ENCODE measurements at places on chromosomes 6 and 20. TPM values are rescaled to one million over a fixed set of nuclear protein-coding genes. Genes with fewer than 3 reads are reported as not detected.

- H3K27me3 ChIP-seq: no peaks in the 10 kb centered on the region
- DNase-seq: no peak
- no peak overlapping the region for H3K27ac ChIP-seq
- no peaks in the 10 kb centered on the region for H3K4me1 ChIP-seq
- no peak overlapping the region for H3K4me3 ChIP-seq
Measured at GRCh38 chr20:19918965-19919329, 98.2 kb upstream of the NAA20 start.

GRCh38 chr6:39929039-39929732 lies 5.1 kb downstream of the MOCS1 start:
- no peaks in the 10 kb centered on the region for H3K36me3 ChIP-seq
- no peaks in the 10 kb centered on the region for H3K27me3 ChIP-seq
- peak overlapping the region; percentile 25 for H3K27ac ChIP-seq
- no peak for DNase-seq
- no peaks in the 10 kb centered on the region for H3K4me1 ChIP-seq

DNA sequence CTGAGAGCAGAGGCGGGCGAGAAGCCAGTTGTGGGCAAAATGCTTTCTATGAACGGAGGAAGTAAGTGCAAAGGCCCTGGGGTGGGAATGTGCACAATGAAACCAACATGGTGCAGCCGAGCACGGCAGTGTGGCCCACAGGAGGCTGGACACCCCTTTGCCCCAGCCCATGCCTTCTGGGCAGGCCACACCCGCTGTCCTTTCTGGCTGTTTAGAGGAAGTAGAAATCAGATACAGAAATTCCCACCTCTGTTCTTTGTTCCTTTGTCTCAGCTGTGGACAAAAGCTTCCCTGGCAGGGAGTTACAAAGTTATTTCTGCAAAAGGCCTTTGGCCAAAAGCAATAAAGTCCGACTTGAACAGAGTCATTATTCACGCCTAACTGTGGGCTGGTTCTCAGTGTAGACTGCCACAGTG lies 11.9 kb downstream of the SULF2 start:
- no peak overlapping the region for H3K4me3 ChIP-seq
- peak overlapping the region; percentile 51 for H3K27ac ChIP-seq
- H3K4me1 ChIP-seq: no peaks in the 10 kb centered on the region
- H3K36me3 ChIP-seq: no peaks in the 10 kb centered on the region
- DNase-seq: no peak
- H3K27me3 ChIP-seq: no peaks in the 10 kb centered on the region

- H3K36me3 ChIP-seq: no peaks in the 10 kb centered on the region
- no peak overlapping the region for H3K4me3 ChIP-seq
- no peaks in the 10 kb centered on the region for H3K27me3 ChIP-seq
- peaks cover 5% of the 10 kb centered on the region for H3K4me1 ChIP-seq
- peak overlapping the region; percentile 73 for H3K27ac ChIP-seq
Measured at GRCh38 chr6:169589699-169590257, 112.1 kb downstream of the WDR27 start.

DNA sequence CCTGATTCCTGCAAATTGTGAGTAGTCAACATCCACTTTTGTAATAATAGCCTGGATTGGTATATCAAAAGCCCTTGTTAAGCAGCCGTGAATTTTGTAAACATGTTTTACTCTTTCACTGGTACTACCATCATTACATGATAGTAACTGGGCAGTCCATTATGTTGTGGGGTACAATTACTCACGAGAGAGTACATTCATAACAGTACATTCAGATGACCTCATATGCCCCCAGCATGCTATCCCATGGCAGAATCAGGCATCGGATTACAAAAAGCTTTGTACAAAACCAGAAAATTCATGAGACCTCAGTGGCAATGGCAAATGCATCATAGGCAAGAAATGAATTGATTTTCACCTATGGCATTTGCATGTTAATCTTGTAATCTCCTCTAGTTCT lies 166.2 kb downstream of the EPM2A start:
- H3K36me3 ChIP-seq: no peaks in the 10 kb centered on the region
- no peaks in the 10 kb centered on the region for H3K27me3 ChIP-seq
- no peak overlapping the region for H3K4me3 ChIP-seq
- no peak for DNase-seq
- H3K27ac ChIP-seq: no peak overlapping the region
- no peaks in the 10 kb centered on the region for H3K4me1 ChIP-seq

GRCh38 chr6:150566486-150566885 lies 33.2 kb upstream of the PLEKHG1 start:
- H3K4me1 ChIP-seq: no peaks in the 10 kb centered on the region
- no peaks in the 10 kb centered on the region for H3K27me3 ChIP-seq
- H3K4me3 ChIP-seq: no peak overlapping the region
- no peak for DNase-seq
- H3K36me3 ChIP-seq: no peaks in the 10 kb centered on the region

GRCh38 chr6:14383393-14384174 lies 266.0 kb downstream of the CD83 start:
- no peak for DNase-seq
- H3K4me3 ChIP-seq: no peak overlapping the region
- H3K27me3 ChIP-seq: no peaks in the 10 kb centered on the region

- no peaks in the 10 kb centered on the region for H3K27me3 ChIP-seq
- H3K36me3 ChIP-seq: no peaks in the 10 kb centered on the region
- no peaks in the 10 kb centered on the region for H3K4me1 ChIP-seq
Measured at GRCh38 chr20:2658414-2659354, 5.3 kb downstream of the IDH3B start.

- H3K4me3 ChIP-seq: no peak overlapping the region
- H3K27me3 ChIP-seq: no peaks in the 10 kb centered on the region
- no peak overlapping the region for H3K27ac ChIP-seq
- no peaks in the 10 kb centered on the region for H3K36me3 ChIP-seq
Measured at GRCh38 chr20:46214824-46215488, 93.3 kb downstream of the CDH22 start.

GRCh38 chr6:160368670-160369069 lies 20.5 kb downstream of the SLC22A3 start:
- no peak overlapping the region for H3K4me3 ChIP-seq
- H3K27me3 ChIP-seq: no peaks in the 10 kb centered on the region
- no peaks in the 10 kb centered on the region for H3K36me3 ChIP-seq
- H3K4me1 ChIP-seq: no peaks in the 10 kb centered on the region

DNA sequence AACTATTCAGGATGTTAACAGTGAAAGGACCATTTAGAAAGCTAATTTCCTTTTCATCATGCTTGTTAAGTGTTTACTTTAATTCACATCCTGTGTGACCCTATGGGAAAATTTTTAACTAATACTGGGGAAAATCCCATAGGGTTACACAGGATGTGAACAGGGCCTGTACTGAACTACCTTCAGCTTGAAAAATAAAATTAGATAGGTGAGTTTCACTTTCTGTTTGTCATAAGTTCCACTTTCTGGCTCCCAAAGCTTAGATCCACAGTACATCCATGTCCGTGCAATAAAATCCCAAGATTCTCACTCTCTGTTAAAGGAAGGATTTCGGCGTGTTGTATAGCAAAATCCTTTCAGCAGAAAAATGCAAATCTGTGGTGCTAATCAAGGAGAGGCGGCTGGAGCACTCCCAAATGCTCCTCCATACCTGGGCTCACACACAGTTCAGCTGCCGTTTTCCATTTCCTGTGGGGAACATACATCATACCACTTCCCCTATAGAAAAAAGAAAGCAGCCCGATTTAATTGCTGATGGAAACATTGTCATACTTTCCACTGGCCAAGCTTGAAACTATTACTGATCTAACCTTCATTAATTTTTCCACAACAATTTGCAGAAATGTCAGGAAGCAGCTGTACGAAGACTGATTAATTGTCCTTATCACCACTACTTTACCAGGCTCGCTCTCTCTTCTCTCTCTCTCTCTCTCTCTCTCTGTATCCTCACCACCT lies 125.2 kb downstream of the HIVEP2 start:
- H3K4me1 ChIP-seq: no peaks in the 10 kb centered on the region
- no peaks in the 10 kb centered on the region for H3K36me3 ChIP-seq
- peak overlapping the region; percentile 45 for H3K4me3 ChIP-seq
- H3K27me3 ChIP-seq: no peaks in the 10 kb centered on the region
- peak; percentile 62 for DNase-seq

DNA sequence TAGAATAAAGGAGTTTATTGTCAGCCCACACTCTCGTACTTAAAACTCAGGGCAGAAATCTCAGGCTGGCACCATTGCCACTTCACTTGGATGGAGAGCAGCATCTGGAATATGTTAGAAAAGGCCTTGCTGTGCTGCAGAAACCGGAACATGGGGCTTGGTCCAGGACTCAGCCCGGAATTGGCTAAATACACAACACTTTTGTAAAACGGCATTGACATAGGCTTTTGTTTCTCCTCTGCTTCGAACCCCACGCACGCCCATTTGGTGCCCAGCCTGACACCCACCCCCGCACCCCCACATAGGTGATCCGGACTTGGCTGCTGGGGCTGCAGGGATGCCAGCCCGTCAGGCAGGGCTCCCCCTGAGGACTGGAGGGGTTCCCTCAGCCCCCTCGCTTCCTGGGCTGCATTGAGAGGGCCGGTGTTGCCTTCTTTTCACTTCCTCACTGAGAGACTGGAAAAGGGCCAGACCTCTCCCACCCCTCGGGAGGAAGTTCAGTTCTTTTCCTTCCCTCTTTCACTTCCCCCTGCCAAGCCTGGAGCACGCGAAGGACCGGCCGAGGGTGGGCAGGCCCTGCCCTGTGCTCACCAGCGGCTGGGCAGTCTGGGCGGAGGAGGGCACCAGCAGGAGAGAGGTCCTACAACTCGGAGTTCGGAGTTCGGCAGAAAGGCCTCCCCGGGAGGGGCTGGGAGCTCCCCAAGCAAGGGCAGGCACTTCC lies 17.9 kb upstream of the CST3 start:
- DNase-seq: peak; percentile 54
- H3K4me1 ChIP-seq: peaks cover 25% of the 10 kb centered on the region
- H3K4me3 ChIP-seq: no peak overlapping the region
- no peaks in the 10 kb centered on the region for H3K27me3 ChIP-seq
- no peaks in the 10 kb centered on the region for H3K36me3 ChIP-seq
- peak overlapping the region; percentile 30 for H3K27ac ChIP-seq

DNA sequence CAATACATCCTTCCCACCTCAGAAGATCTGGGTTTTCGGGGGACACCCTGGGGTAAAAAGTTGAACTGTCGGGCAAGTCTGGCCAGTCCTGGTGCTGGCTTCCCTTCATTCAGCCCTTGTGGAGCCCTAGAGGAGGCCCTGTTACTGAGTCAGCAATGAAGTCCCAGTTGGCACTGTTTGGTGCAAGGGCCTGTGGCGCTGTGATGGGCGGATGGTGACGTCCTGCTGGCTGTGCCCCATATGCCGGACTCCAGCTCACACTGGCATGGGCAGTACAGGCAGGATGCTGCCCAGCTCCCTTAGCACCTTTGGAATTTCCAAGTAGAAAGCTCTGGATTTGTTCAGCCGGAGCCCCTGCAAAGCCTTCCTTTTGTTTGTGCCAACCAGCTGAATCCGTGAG lies 186.2 kb upstream of the PMEPA1 start:
- no peaks in the 10 kb centered on the region for H3K36me3 ChIP-seq
- no peaks in the 10 kb centered on the region for H3K27me3 ChIP-seq
- H3K27ac ChIP-seq: no peak overlapping the region
- no peak for DNase-seq
- no peak overlapping the region for H3K4me3 ChIP-seq

DNA sequence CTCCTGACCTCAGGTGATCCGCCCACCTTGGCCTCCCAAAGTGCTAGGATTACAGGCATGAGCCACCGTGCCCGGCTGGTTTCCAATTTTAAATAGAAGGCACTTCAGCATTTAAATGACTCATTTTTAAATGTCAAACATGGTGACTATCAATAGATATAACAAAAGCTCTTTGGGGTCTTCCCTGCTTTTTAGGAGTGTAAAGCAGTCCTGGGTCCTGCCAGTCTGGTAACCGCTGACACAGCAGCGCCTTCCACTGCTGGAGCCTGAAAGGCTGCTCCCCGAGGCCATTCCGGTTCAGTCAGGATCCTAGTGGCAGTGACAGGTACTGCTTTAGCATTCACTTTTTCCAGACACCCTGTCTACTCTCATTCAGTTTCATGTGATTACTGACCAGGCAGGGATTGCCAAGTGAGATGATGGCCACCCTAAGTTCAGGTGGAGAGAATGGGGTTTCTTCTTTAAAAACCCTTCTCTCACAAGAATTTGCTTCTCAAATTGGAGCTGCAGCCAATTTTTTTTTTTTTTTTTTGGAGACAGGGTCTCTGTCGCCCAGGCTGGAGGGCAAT lies 5.1 kb downstream of the DIDO1 start:
- peaks cover 14% of the 10 kb centered on the region for H3K4me1 ChIP-seq
- no peak overlapping the region for H3K27ac ChIP-seq
- H3K4me3 ChIP-seq: no peak overlapping the region

DNA sequence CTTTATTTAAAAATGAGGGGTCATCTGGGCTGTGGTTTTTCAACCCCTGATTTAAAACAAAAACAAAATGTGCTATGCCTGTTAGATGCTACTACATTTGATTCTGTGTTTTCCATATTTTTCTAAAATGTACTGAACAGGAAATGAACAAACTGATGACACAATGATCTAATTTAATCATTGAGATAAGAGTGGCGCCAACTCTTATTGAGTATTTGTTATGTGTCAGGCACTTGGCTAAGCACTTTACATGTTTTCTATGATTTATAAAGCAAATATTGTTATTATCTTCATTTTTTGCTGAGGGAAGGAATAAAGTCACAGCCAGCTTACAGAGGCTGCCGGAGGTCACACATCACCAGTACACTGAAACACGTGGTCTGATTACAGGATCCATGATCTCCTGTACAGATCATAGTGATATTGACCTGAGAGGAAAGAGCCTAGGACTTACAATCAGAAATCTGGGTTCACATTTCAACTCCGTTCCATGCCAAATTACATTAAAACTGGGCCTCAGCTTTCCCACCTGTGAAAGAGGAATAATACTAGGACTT lies 166.7 kb downstream of the ESR1 start:
- no peaks in the 10 kb centered on the region for H3K27me3 ChIP-seq
- no peak for DNase-seq
- no peak overlapping the region for H3K4me3 ChIP-seq
- H3K27ac ChIP-seq: no peak overlapping the region
- H3K36me3 ChIP-seq: no peaks in the 10 kb centered on the region
- H3K4me1 ChIP-seq: no peaks in the 10 kb centered on the region

- peak within 1 kb of the TSS; percentile 85 for H3K27ac ChIP-seq
- DNase-seq: peak; percentile 54
- H3K27me3 ChIP-seq: no peaks in the 10 kb centered on the region
Measured at GRCh38 chr6:167826896-167827582, at the start of gene AFDN. TSS of gene AFDN (plus strand) at chr6:167826911. CDS start at chr6:167827133, 222 bp downstream.

DNA sequence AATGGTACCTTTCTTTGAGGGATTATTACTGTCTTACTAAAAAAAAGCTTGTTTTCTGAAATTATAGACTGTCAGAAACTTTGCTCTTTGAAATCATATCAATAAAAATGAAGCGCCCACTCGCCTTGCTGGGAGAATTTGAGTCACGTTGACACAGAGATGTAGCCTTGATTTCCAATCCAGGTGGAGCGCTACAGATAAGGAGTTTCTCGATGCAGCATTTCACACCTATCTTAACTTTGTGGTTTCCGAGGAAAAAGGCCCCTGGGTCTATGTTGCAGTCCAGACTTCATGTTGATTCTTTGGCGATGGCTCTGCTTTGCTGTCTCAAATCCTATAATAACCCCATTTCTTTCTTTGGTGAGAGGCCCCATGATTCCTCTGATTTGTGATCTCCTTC lies 158.1 kb upstream of the ARG1 start:
- no peak for DNase-seq
- no peaks in the 10 kb centered on the region for H3K4me1 ChIP-seq
- no peak overlapping the region for H3K27ac ChIP-seq
- no peaks in the 10 kb centered on the region for H3K36me3 ChIP-seq

The SLC4A11 gene
- 1.1 TPM for total RNA-seq

The RAET1G gene
- not detected for total RNA-seq

The CLDN20 gene
- not detected for total RNA-seq

The HAO1 gene
- not detected for total RNA-seq

The SLC26A8 gene
- not detected for total RNA-seq

The PLA2G7 gene
- total RNA-seq: 3.3 TPM

The RFX6 gene
- 1.9 TPM for total RNA-seq

The ARFGEF3 gene
- 9.5 TPM for total RNA-seq

The FAM83C gene
- not detected for total RNA-seq

The LAMA2 gene
- 15.4 TPM for total RNA-seq
